RKO (cell line): ENCODE measurements at places on chromosomes 13 and 19.

DNA sequence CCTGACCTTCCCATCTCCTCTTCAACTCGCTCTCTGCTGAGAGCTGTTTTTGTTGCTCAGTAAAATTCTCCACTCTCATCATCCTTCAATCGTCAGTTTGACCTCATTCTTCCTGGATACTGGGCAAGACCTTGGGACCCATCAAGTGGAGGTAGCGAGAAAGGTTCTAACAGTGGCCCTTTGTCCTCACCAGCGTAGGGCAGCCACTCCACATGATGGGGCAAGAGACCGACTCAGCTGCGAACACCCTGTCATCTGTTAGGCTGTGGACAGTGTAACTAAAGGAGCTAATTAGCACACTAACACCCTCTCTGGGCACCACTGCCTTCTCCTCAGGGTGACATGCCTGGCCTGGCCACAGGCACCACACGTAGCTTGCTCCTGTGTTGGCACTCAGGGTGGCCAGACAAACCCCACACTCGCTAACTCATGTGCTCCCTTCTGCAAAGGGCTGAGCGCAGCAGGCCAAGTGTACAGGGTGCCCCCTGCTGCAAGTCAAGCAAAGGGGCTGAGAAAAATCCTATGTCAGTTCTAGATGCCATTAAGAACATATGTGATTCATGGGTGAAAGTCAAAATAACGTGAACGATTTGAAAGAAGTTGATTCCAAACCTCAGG lies 1216.0 kb downstream of the SLITRK5 start:
- no peak for DNase-seq

DNA sequence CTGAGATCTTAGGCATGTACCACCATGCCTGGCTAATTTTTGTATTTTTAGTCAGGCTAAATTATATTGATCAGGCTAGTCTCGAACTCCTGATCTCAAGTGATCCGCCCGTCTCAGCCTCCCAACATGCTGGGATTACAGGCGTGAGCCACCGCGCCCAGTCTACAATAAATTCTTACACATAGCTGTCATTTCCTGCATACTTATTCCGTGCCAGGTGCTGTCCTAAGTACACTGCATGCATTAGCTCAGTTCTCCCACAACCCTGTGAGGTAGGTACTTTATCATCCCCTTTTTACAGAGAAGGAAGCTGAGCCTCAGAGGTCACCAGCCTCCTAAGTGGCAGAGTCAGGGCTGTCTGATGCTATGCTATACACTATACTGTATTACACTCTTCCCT lies 7.2 kb upstream of the RHPN2 start:
- peak; percentile 71 for DNase-seq

DNA sequence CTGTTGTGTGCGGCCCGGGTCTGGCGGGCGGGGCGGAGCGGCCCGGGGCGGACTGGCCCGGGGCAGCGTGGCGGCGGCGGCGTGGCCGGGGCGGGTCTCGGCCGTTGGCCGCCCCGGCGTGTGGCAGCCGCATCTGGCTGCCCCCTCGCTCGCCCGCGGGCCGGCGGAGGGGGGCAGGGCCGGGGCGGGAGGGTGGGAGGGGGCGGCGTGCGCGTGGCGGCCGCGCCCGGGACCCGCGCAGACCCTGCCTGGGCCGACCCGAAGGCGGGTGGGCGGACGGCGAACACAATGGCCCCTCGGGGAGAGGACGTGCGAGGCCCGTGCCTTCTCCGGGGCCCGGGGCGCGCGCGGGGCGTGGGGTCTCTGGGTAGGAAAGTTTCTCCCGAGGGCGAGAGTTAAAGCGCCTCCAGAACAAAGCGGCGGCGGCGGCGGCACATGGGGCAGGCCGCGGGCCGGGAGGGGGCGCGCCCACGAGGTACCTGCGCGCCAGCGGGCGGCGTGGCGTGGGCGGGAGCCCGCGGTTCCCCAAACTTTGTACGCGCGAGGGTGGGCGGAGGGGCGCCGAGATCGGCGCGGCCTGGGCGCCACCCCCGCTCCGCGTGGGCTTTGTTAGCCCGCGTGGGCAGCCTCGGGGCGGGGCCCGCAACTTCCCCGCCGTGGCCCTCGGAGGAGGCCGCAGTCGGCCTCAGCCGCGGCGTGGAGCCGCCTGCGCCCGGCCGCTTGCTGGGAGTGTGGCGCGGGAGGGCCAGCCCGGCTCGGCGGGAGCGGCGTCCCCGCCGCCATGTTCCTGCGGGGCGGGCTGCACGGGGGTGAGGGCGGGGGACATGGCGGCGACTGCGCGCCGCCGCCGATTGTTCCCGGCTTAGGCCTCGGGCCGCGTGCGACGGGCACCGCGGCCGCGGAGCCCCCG lies 764 bp downstream of the MIR17HG start:
- DNase-seq = peak; percentile 44

GRCh38 chr13:46996316-46997030 lies 99.6 kb upstream of the HTR2A start:
- no peak for DNase-seq

DNA sequence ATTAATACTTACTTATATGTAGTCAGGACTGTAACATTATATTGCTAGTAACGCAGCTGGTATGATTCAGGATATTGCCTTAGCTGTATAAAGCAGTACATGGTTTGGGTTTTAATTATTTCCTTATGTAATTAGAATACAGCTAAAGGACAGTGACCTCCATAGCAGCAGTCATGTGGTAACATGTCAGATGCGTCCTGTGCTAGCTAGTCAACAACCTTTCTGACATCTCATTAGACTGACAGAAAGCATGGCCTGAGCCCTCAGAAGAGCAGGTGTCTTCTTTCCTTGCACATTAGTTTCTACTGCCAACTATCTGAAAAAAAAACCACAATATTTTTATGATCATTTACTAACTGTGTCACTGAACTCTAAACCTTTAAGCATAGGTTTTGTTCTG lies 122.2 kb downstream of the MAB21L1 start:
- DNase-seq = no peak

- DNase-seq = peak; percentile 87
These were observed 67.1 kb downstream of the NUFIP1 start for GRCh38 chr13:44921931-44922758.

GRCh38 chr13:93687261-93687660 lies 460.7 kb downstream of the GPC6 start:
- DNase-seq = no peak

DNA sequence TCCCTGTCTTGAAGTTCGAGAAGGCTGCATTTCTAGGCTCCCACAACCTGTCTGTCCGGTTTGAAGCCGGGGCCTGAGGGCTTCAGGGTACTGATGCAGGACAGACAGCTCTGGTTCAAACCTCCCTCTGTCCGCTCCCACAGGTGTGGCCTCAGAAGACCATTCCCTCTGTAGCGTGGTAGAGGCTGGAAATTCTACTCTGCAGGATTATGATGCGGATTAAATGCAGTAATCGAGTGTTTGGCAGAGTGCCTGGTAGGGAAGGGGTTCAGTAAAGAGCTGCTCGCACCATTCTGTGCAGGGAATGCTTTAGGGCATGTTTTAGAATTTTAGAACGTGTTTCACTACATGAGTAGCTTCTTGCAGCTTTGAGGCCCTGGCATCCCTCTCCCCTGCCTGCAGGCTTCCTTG lies 30.5 kb downstream of the PPP1R37 start:
- no peak for DNase-seq

GRCh38 chr19:28493884-28494283 lies 719.1 kb downstream of the UQCRFS1 start:
- no peak for DNase-seq

- DNase-seq = no peak
These were observed 6.0 kb upstream of the CTU1 start for GRCh38 chr19:51114087-51114729.

GRCh38 chr19:47096100-47096704 lies 17.4 kb downstream of the ZC3H4 start:
- DNase-seq = no peak

DNA sequence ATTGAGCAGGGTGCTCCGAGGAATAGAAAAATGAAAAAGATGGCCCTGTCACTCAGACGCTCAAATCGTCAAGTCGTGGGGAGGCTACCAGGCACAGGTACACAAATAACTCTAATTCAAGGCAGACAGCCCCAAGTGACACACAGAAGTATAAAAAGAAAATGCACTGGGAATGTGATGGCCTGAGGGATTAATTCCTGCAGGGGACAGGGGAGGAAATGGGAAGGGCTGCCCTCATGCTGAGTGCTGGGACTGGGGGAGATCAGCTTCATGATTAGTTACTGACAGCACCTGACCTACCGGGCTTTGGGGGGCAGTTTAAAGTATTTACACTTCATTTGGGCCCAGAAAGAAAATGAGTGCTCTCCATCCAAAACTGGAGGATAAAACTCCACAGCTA lies 20.9 kb upstream of the UBE2L5 start:
- no peak for DNase-seq

DNA sequence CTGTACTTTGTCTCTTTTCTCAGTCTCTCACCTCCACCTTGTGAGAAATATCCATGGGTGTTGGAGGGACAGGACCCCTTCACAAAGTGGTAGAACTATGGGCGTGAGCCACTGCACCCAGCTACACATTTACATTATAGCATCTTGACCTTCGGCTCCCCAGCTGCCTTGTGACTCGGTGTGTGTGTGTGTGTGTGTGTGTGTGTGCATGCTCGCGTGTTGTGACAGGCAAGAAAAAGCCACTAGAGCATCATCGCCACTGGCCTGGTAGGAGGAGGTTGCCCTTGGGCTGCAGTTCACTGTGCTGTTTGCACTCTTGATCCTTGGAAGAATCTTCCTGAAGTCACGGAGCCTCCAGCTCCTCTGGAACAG lies 13.7 kb upstream of the ZNF888 start:
- no peak for DNase-seq

GRCh38 chr13:44703371-44703770 lies 127.2 kb upstream of the TSC22D1 start:
- peak; percentile 52 for DNase-seq

GRCh38 chr13:25847145-25847544 lies 204.7 kb downstream of the SHISA2 start:
- no peak for DNase-seq

GRCh38 chr13:76004416-76004815 lies 368.3 kb downstream of the LMO7 start:
- DNase-seq = no peak

DNA sequence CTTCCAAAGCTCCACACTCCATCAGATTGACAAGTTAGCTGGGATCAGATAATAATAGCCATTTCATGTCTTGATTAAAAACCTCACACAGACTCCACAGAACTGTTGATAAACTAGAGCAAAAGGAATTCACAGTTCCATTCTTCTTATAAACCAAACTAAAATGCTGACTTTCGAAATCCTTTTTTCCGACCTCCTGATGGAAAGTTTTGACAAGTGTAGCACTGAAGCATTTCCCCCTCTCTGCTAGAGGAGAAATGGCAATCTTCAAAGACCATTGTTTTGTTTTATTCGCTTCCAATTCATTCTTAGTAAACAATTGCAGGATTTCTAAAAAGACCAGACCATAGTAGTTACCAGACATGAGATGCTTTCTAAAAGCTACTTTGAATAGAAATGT lies 58.8 kb downstream of the COL4A2 start:
- no peak for DNase-seq

- DNase-seq = no peak
These were observed 481.0 kb downstream of the FOXO1 start for GRCh38 chr13:40185414-40185813.

DNA sequence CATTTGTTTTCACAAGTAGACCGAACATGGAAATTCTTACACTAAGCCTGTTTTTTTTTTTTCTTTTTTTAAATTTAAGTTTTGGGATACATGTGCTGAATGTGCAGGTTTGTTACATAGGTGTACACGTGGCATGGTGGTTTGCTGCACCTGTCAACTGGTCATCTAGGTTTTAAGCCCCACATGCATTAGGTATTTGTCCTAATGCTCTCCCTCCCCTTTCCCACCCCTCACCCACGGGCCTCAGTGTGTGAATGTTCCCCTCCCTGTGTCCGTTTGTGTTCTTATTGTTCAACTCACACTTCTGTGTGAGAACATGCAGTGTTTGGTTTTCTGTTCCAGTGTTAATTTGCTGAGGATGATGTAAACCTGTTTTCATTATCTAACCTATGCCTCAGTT lies 2.6 kb downstream of the NLRP4 start:
- no peak for DNase-seq

GRCh38 chr19:42422901-42423461 lies 4.2 kb downstream of the LIPE start:
- peak; percentile 69 for DNase-seq

DNA sequence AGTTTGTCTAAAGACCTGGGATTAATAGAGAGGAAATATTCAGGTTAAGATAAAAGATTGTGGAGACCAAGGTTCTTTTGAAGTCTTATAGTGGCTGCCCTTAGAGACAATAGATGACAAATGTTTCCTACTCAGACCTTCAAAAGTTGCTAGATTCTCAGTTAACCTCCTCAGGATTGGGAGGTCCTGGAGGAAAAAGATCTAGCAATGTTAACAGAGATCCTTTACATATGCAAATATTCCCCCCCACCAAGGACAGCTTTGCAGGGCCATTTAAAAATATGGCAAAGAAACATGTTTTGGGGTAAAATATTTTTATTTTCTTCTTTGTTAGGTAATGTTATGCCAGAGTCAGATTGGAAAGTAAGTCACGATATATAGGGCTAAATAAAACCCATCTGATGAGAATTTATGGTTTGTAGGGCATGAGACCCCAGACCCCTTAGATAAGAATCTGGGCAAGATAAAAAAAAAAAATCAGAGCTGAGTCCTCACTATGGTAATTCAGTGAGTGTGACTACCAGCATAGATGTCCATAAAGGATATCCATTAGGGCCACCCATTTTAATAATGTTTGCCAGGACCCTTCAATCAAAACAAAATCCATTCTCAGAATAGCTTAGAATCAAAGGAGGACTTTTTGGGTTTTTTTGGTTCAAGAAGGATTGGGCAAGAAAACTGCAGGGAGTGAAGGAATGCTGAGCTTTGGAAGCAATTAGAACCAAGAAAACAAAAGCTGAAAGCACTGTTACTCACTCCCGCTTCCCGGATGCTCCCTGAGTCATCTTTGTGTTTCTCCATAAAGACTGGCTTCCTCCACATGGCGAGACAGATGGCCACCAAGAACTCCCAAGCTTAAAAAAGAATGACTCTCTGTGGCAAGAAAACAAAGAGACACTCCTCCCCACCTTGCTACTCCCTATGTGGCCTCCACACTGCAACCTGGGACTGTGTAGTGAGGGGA lies 28.2 kb downstream of the VSTM1 start:
- DNase-seq = peak; percentile 93

DNA sequence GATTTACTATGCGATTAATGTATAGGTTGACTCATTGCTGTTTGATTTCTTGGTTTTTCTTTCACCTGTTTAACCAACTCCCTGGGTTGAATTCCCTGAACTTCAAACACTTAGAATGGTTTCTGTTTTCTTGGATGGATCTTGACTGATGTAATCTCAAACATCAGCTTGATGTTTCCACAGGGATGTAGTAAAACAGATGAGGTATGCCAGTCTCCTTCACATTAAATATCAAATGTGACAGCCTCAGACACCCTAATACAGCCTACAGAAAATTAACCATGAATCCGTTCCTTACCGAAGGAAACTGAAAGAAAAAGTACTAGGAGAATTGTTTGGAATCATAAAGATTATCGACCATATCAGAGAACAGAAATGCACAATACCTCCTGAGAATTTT lies 631.2 kb downstream of the GPC5 start:
- no peak for DNase-seq
